ENCODE measurements at places on chromosomes 6 and 20.

GRCh38 chr6:157124485-157125254, 198.6 kb downstream of the TMEM242 start:
- DNase-seq, result no peak

GRCh38 chr6:72825315-72825911, 203.5 kb downstream of the KCNQ5 start:
- peak; percentile 81 for DNase-seq

DNA sequence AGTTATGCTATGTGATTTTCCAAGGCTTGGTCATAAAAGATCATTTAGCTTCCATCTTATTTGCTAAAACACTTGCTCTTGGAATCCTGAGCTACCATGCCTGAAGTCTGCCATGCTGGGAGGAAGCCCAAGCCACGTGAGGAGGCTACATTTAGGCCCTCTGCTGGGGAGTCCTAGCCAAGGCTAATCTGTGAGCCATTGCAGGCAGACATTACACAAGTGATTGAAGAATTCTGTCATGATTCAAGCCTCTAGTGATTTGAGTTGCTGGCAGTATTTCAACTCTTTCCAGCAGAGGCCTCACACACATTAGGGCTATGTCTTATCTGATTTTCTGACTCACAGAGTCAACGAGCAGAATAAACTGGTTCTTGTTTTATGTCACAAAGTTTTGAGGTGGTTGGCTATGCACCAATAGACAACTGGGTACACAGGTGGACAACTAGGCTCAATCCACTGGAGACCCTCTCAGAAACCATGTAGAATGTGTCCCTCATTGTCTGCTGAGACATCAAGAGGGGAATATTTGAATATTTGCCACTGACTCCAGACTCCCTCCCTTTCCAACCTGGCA, 227.2 kb upstream of the SULF2 start:
- DNase-seq, result peak; percentile 96

GRCh38 chr6:1855890-1856289, 246.2 kb downstream of the FOXC1 start:
- no peak for DNase-seq

GRCh38 chr6:168390749-168391420, 50.1 kb upstream of the SMOC2 start:
- DNase-seq, result no peak

DNA sequence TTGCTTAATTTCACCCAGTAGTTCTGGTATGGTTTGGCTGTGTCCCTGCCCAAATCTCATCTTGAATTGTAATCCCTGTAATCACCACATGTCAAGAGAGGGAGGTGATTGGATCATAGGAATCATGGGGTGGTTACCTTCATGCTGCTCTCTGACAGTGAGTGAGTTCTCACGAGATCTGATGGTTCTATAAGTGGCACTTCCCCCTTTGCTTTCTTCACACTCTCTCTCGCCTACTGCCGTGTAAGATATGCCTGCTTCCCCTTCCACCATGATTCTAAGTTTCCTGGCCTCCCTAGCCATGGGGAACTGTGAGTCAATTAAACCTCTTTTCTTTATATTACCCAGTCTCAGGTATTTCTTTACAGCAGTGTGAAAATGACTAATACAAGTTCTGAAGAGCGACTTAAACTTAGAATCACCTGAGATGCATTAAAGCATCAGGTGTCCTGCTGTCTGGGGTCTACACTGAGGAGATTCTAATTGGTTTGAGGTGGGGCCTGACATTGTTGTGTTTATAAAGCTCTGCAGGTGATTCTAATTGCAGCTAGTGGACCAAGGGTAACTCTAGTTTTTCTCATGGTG, 82.1 kb upstream of the DTNBP1 start:
- no peak for DNase-seq

DNA sequence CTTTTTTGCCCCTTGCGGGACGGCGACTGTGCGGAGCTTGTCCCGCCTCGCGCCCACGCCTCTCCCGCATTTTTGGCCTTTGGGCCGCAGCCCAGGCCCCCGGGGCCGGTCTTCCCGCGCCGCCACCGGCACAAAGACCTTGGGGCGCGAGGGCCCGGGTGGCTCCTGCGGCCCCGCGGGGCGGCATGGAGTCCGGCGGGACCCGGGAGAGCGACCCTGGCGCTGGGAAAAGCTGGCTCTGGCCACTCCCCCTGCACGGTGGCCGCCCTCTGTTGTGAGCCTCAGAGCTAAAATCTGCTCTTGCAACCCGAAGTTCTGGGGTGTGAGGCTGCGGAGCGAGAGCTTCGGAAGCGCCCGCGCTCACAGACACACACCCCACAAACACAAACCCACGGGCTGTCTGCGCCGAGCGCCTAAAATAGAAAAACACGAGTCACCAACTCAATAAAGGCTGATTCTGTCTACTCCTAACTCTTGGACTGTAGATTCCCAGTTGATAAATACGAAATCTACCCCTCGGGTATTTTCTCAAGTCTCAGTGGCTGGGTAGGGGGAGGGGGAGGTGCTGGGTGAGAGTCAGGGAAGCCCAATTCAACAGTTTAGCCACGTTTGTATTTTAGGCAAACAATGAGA, 496 bp upstream of the BEND3 start:
- peak; percentile 38 for DNase-seq

DNA sequence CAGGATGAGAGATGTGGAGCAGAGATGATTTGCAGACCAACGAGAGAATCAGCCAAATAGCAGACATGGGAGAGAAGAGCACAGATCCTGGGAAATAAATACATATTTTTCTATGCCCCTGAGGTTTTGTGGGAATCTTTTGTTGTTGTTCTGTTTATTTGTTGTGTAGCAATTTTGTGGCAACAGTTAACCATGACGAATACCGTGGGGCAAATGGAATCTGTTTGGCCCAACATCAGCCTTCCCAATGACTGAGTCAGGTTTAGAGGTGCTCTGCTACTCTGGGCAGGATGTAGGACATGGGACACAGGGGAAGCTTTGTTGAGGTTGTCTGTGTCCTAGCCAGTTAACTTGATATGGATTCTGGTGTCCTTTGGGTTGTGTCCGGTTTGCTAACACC, 7.9 kb upstream of the SLC2A10 start:
- DNase-seq, result no peak

- DNase-seq, result no peak
Measured at GRCh38 chr20:48761874-48762273, 65.9 kb downstream of the PREX1 start.

- no peak for DNase-seq
Measured at GRCh38 chr20:62666736-62667529, 24.6 kb downstream of the SLCO4A1 start.

GRCh38 chr6:47235964-47236760, 73.5 kb downstream of the TNFRSF21 start:
- DNase-seq, result no peak

DNA sequence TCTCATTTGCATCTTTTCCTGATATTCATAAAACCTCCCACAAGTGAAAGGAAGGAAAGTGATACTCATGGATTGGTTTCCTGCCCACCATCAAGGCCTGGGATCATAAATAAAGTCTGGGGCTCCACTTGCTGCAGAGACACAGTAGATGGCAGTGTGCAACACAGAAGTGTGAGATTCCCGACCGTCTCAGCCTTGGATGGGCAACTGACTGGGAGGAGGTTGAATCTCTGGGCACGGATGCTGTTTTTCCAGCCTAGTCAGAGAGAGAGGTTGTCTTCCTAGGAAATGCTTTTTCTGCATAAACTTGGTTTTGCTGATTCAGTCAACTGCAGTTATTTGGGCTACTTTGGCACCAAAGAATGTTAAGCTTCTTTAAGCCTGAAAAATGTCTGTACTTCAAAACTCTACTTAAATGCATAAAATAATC, 9.9 kb upstream of the RFPL4B start:
- peak; percentile 85 for DNase-seq

DNA sequence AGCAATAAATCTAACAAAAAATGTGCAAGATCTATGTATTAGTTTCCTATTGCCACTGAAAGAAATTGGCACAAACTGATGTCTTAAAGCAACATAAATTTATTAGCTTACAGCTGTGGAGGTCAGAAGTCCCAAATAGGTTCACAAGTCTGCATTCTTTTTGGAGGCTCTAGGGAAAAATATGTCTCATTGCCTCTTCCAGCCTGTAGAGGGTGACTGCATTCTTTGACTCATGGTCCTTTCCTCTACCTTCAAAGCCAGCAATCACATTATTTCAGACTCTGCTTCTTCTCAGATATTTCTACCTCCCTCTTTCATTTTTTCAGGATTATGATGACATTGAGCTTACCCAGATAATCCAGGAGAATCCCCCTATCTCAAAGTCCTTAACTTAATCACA, 1531.1 kb downstream of the KHDRBS2 start:
- no peak for DNase-seq

Measured in fibroblast of skin of back (primary cell).